ENCODE measurements at places on chromosomes 5 and 9.

DNA sequence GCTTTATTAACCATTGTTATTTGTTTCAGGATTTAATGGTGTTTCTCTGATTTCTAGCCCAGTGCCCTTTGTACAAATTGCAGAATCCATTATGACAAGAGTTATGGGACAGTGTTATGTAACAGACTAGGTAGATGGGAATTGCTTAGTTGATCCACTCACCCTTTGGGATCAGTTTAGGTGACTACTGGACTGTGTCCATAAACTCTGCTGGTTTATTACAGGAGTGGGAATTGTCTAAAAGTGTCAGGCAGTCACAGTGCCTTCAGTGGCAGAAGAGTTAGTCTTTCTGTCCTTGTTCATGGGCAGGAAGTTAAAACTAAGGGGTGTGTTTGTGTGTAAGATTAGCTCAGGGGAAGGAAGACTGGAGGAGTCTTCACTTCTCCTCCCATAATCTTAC lies 29.3 kb downstream of the RCL1 start:
- no peaks in the 10 kb centered on the region for H3K27me3 ChIP-seq
- peaks cover 2% of the 10 kb centered on the region for H3K36me3 ChIP-seq
- DNase-seq: no peak
- H3K4me1 ChIP-seq: no peaks in the 10 kb centered on the region
- H3K27ac ChIP-seq: no peak overlapping the region

GRCh38 chr9:88672874-88673689 lies 138.1 kb downstream of the NXNL2 start:
- no peaks in the 10 kb centered on the region for H3K27me3 ChIP-seq
- no peaks in the 10 kb centered on the region for H3K36me3 ChIP-seq
- peaks cover 5% of the 10 kb centered on the region for H3K4me1 ChIP-seq
- H3K27ac ChIP-seq: no peak overlapping the region
- no peak overlapping the region for H3K4me3 ChIP-seq

DNA sequence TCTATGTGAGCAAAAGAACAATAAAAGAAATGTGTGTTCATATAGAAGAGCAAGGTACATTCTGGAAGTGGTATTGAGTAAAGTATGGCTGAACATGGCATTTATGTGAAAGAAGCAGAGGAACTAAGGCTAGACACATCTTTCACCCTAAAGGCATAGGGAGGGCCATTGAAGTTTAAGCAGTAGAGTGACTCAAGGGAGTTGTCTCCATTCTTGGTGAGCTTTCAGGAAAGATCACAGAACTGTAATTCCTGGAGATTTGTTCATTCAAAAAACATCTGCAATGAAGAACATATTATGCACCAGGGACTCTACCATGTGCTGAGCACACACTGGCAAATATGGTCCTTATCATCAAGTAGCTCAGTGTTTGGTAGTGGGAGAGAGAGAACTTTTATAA lies 24.8 kb upstream of the HTR1A start:
- H3K4me3 ChIP-seq: no peak overlapping the region
- no peaks in the 10 kb centered on the region for H3K4me1 ChIP-seq
- H3K27me3 ChIP-seq: peaks cover 4% of the 10 kb centered on the region
- no peaks in the 10 kb centered on the region for H3K36me3 ChIP-seq
- H3K27ac ChIP-seq: no peak overlapping the region

DNA sequence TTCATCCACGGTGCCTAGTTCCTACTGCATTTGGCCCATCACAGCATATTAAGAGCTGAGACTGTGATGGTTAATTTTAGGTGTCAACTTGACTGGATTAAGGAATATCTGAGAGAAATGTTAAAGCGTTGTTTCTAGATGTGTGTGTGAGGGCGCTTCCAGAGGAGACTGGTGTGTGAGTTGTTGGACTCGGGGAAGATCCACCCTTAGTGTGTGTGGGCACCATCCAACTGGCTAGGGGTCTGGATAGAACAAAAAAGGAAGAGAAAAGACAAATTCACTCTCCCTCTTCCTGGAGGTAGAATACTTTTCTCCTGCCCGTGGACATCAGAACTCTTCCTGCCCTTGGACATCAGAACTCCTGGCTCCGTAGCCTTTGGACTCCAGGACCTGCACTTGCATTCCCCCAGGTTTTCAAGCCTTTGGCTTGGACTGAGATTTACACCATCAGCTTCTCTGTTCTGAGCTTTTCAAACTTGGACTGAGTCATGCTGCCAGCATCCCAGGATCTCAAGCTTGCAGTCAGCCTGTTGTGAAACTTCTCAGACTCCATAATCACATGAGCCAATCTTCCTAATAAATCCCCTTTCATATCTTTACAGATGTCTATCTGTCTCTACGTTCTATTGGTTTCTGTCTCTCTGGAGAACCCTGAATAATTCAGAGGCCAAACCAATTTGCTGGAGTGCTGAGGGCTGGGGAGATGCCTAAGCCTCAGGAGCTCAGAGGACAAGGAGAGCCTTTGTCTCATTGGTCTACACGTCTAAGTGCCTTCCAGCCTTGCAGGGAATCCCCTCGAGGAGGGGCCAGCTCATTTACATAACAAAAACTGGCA lies 164.5 kb downstream of the DCP2 start:
- no peaks in the 10 kb centered on the region for H3K4me1 ChIP-seq
- no peak for DNase-seq
- H3K4me3 ChIP-seq: no peak overlapping the region
- H3K27ac ChIP-seq: no peak overlapping the region

DNA sequence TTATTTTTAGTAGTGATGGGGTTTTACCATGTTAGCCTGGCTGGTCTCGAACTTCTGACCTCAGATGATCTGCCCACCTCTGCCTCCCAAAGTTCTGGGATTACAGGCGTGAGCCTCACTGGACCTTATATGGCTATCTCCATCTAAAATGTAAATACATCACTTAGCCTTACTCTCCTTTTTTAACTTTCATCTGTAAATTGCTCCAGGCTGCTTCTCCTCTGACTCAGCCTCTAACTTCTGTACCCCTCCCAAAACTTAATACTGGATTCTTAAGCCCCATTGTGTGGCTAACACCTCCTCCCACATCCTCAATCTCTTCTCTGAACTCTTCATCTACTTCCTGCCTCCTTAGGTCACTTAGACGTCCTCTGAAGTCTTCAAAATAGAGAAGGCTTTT lies 4.0 kb downstream of the SNX30 start:
- no peaks in the 10 kb centered on the region for H3K36me3 ChIP-seq
- peak overlapping the region; percentile 33 for H3K27ac ChIP-seq

GRCh38 chr9:88680041-88680440 lies 145.1 kb downstream of the NXNL2 start:
- no peaks in the 10 kb centered on the region for H3K36me3 ChIP-seq
- DNase-seq: no peak
- H3K27me3 ChIP-seq: no peaks in the 10 kb centered on the region

DNA sequence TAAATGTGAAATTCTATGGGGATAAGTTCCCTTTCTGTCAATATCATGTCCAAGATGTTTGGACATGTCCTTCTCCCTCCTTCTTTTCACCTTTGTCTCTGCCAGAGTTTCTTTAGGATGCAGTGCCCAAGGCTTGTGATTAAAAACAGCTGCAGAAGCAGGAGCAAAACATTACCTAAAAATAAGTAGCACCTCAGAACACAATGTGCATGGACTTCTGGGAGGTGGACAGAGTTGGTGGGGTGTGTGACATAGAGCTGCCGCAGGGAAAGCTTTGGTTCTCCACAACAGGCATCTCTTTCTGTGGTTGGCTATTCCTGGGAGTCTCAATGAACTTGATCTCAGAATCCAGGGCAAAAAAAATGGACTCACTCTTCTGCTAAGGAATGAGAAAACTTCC lies 97.0 kb downstream of the SEC61B start:
- peaks cover 6% of the 10 kb centered on the region for H3K27me3 ChIP-seq
- no peaks in the 10 kb centered on the region for H3K4me1 ChIP-seq
- no peak overlapping the region for H3K4me3 ChIP-seq
- H3K27ac ChIP-seq: no peak overlapping the region
- no peaks in the 10 kb centered on the region for H3K36me3 ChIP-seq
- no peak for DNase-seq

GRCh38 chr5:67182301-67182790 lies 14.3 kb downstream of the CD180 start:
- peaks cover 2% of the 10 kb centered on the region for H3K36me3 ChIP-seq
- H3K4me1 ChIP-seq: peaks cover 16% of the 10 kb centered on the region
- peak overlapping the region; percentile 72 for H3K27ac ChIP-seq
- H3K4me3 ChIP-seq: no peak overlapping the region
